ENCODE measurements at places on chromosomes 13 and 19.

DNA sequence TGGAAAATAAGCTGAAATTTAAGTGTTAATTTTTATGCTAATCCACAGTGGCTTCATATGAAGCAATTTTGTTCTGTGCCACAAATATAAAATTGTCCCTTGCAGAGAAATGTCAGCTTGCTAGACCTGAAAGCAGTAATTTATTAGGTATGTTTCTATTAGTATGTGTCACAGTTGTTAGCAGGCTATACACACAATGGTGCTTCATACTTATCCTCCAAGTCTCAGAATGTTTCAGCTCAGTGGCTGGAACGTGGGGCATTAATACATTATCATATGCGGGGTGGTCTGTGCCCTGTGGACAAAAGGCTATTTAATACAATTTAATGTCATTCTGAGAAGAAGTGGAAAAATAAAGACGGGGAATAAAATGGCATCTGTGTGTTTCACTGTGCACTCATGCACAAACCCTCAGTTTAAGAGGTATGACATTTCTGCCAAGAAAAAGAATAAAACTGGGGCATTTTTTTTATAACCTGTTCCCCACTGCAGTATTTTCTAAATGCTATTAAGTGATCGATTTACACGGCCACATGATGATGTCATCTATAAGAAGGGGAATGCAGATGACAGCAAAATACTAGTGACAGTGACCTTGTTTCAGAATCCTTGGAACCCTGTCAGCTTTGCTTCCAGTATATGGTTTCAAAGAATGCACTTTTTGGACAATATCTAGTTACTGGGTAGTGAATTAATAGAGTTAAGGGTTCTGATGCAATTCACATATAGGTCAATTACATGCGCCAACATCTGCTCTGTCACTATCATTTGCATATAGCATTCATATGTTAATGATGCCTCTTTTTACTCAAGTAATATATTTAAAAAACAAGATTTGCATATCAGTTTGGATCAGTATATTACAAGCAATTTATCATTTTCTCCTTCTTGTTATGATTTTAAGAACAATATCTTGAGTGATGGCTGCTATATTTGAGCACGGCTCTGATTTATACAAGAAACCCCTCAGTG, 21.2 kb upstream of the ZNF536 start:
- no peak overlapping the region for H3K27ac ChIP-seq
- no peaks in the 10 kb centered on the region for H3K36me3 ChIP-seq
- no peak for DNase-seq

GRCh38 chr19:2543463-2544442, 67.8 kb downstream of the GADD45B start:
- peaks cover 36% of the 10 kb centered on the region for H3K4me1 ChIP-seq
- DNase-seq: peak; percentile 59
- H3K27me3 ChIP-seq: no peaks in the 10 kb centered on the region

DNA sequence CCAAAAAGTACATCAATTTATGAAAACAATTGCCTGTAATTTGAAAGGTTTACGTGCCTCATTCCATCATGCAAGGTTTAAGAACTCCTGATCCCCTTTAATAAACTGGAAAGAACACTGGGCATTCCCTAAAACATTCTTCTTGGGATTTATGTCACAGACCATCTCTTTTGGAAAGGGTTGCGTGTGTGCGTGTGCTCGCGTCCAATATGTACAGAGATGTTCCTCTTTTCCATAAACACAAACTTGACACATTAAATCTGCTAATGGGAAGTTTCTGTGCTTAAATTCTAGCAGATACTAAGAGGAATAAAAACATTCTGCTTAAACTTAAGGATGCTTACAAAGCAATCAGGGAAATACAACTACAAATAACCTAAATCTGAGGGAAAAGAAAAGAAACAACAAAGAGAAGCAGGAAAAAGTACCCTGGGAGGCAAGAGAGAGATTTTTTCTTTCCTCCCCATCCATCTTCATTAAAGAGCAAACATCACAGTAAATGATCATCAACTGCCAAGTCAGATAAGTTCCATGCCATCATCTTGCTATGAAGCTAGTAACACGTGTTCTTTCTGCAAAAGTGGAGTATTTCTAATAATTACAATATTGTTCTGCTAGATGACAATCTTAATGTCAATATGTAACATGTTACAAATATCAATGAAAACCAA, 83.7 kb downstream of the STK24 start:
- peaks cover 62% of the 10 kb centered on the region for H3K4me1 ChIP-seq
- H3K27ac ChIP-seq: no peak overlapping the region
- H3K36me3 ChIP-seq: peaks cover 13% of the 10 kb centered on the region
- DNase-seq: no peak
- H3K4me3 ChIP-seq: no peak overlapping the region
- no peaks in the 10 kb centered on the region for H3K27me3 ChIP-seq

GRCh38 chr13:52599037-52599847, 43.0 kb upstream of the HNRNPA1L2 start:
- peak overlapping the region; percentile 5 for H3K27ac ChIP-seq
- no peaks in the 10 kb centered on the region for H3K36me3 ChIP-seq
- H3K27me3 ChIP-seq: peaks cover 22% of the 10 kb centered on the region
- peaks cover 18% of the 10 kb centered on the region for H3K4me1 ChIP-seq
- H3K4me3 ChIP-seq: peak overlapping the region; percentile 72

DNA sequence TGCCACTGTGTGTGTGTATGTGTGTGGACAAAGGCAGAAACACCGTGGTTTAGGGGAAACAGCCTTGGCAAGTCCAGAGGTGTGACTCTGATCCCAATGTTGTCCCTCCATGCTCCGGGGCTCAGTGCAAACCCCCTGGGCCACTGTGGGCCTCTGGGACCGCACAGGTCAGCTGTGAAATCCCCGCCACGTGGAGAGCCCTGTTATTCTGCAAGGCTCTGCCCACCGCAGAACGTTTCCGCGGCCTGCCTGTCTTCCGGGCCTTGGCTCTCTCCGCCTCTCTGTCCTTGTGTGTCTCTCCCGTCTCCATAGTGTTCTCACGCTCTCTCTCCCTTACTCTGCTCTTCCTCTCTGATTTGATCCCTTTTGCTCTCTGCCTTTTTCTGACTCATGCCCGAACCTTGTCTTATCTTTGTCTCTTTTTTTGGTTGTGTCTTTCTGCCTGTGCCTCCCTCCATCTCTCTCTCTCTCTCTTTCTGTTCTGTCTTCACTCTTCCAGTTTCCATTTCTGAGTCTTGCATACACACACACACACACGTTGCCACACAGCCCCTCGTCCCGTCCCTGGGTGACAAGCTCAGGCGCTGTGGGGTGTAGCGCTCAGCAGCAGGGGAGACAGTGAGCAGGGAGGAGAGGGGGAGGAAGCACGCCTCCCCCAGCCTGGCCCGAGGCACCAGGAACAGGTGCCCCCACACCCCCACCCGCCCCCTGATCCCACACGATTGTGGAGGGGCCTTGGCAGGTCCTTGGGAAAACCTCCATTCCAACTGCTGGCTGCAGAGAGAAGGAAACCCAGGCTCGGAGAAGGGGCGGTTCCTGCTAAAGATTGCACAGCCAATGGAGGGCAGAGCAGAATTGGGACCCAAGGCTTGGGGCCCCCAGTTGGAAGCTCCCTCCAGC, 3.0 kb downstream of the TTYH1 start:
- H3K27me3 ChIP-seq: peaks cover 29% of the 10 kb centered on the region
- H3K4me1 ChIP-seq: peaks cover 15% of the 10 kb centered on the region
- peak; percentile 59 for DNase-seq
- peak overlapping the region; percentile 52 for H3K4me3 ChIP-seq
- H3K27ac ChIP-seq: peak overlapping the region; percentile 93
- H3K36me3 ChIP-seq: no peaks in the 10 kb centered on the region

DNA sequence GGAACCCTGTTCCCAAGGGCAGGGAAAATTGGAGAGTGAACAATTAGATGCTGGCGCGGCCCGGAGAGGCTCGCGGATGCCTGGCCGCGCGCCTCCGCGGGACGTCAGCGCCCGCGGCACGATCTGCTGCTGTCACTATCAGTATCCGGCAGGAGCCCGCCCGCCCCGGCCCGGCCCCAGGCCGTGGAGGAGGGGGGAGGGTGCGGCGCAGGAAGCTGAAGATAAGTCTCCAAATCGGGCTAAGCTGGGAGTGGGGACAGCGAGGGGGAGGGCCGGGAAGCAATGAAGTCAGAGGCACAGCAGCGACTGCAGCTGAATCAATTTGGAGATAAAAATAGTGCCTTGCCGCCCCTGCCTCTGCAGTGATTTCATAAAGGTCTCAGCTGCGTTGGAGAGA, 441.5 kb upstream of the KLF12 start:
- DNase-seq: peak; percentile 57
- H3K27me3 ChIP-seq: peaks cover 38% of the 10 kb centered on the region
- H3K27ac ChIP-seq: no peak overlapping the region
- H3K4me1 ChIP-seq: peaks cover 14% of the 10 kb centered on the region
- H3K36me3 ChIP-seq: no peaks in the 10 kb centered on the region
- H3K4me3 ChIP-seq: peak overlapping the region; percentile 61

DNA sequence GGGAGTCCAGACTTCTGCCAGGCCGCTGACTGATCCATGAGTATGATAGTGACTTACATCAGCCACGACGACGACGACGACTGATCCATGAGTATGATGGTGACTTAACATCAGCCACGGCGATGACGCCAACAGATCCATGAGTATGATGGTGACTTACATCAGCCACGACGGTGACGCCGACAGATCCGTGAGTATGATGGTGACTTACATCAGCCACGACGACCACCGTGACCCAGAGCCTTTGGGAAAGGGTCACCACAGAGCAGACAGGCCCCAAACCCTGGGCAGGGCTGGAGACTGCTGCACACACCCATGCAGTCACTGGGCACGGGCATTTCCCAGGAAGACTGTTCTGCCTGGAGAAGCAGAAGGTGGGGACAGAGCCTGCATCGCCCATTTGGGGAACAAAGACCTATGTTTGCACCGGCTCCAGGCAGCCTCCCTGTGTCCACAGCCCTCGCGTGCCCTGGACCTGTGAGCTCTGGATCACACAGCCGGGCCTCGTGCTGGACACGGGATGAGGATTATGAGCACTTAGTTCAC, 130.9 kb upstream of the SPACA7 start:
- no peak overlapping the region for H3K4me3 ChIP-seq
- H3K27ac ChIP-seq: no peak overlapping the region

- no peak for DNase-seq
- H3K36me3 ChIP-seq: peaks cover 10% of the 10 kb centered on the region
- peaks cover 49% of the 10 kb centered on the region for H3K4me1 ChIP-seq
Measured at GRCh38 chr13:41052441-41052840, 8.9 kb upstream of the WBP4 start.

- no peaks in the 10 kb centered on the region for H3K36me3 ChIP-seq
- no peak overlapping the region for H3K27ac ChIP-seq
- no peaks in the 10 kb centered on the region for H3K4me1 ChIP-seq
- H3K4me3 ChIP-seq: no peak overlapping the region
Measured at GRCh38 chr19:30068528-30069395, 126.7 kb downstream of the URI1 start.

DNA sequence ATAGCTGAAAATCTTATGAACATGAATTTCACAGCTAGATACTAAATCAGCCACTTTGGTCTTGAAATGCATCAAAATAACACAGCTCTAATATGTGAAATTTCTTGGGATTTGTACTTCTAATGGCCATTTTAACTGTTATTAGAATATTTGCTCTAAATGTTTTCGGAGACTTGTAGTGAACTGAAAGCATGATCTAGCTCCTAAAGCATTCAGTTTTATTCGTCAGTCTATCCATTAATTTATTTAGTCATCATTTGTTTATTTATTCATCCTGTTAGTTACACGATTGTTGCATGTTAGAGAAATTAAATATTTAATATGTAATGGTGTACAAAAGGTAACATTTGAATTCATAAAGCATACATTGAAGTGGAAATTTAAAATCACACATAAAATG, 1132.7 kb downstream of the SLITRK1 start:
- no peak overlapping the region for H3K4me3 ChIP-seq
- H3K4me1 ChIP-seq: no peaks in the 10 kb centered on the region
- no peak overlapping the region for H3K27ac ChIP-seq

DNA sequence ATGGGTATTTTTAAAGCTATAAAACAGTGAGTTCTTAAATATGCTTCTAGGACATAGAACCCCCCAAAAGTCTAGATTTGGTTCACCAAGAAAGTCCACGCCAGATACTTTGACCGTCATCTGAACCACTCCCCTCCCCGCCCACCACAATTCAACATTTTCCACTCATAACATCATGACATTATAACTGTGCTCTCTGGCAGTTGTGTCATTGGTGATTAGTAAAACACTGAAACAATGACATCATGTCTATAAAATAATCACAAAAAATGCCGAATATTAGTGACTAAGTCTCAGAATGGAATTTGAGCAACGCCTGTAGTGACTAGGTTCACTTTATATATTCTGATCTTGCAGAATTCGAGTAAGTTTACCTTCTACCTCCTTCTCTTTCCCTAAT, 732.3 kb downstream of the FGF9 start:
- no peaks in the 10 kb centered on the region for H3K4me1 ChIP-seq
- no peaks in the 10 kb centered on the region for H3K36me3 ChIP-seq
- H3K27me3 ChIP-seq: no peaks in the 10 kb centered on the region
- no peak overlapping the region for H3K27ac ChIP-seq

- DNase-seq: no peak
- H3K27me3 ChIP-seq: peaks cover 35% of the 10 kb centered on the region
- H3K27ac ChIP-seq: no peak overlapping the region
- no peaks in the 10 kb centered on the region for H3K4me1 ChIP-seq
Measured at GRCh38 chr13:111139873-111140561, 24.9 kb downstream of the ARHGEF7 start.

- H3K27me3 ChIP-seq: peaks cover 5% of the 10 kb centered on the region
- no peak overlapping the region for H3K27ac ChIP-seq
- H3K4me3 ChIP-seq: no peak overlapping the region
- no peaks in the 10 kb centered on the region for H3K4me1 ChIP-seq
- H3K36me3 ChIP-seq: no peaks in the 10 kb centered on the region
- DNase-seq: no peak
Measured at GRCh38 chr19:41697198-41697855, 9.3 kb upstream of the CEACAM7 start.

DNA sequence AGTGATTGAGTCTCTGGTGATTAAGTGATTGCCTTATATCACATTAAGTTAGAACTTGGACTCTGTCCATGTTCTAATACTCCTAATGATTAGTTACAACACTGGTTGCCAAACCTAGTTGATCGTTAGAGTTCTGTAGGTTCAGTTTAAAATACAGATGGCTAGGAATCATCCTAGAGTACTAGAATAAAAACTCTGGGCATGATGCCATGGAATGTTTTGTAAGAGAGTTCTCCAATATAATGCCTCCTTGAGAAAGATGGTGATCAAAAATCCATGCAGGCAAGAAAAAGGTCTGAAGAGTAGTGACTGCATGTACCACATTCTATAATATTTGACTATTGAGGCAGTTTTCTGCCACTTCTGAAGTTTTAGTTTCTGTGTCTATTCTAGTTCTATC, 176.3 kb downstream of the GPC5 start:
- no peak for DNase-seq
- H3K36me3 ChIP-seq: no peaks in the 10 kb centered on the region
- no peak overlapping the region for H3K4me3 ChIP-seq
- no peaks in the 10 kb centered on the region for H3K4me1 ChIP-seq

DNA sequence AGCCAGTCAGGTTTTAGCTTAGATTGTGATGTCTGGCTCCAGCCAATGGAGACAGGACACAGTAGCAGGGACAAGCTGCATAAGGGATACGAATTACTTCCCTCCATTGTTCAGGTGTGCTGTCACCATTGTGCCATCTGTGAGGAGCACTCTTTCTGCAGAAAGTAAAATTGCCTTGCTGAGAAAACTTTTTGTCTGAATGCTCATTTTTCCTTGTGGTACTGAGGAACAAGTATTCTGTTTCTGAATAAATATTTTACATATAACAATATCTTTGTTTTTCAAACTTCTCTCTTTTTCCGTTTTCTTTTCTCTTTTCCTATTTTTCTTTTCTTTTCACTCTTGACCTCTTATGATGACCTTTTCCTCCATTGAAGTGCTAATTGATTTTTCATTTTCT, 10.2 kb downstream of the SLC10A2 start:
- H3K4me3 ChIP-seq: no peak overlapping the region
- no peaks in the 10 kb centered on the region for H3K36me3 ChIP-seq
- no peaks in the 10 kb centered on the region for H3K27me3 ChIP-seq
- no peak overlapping the region for H3K27ac ChIP-seq

All from activated CD4-positive, alpha-beta T cell treated with anti-CD3 and anti-CD28 coated beads, Interleukin-2, amount 10 ng/mL, durations not matched to agents 7 days and 5 days (primary cell).